Fibroblast of lung (primary cell): ENCODE measurements at places on chromosomes 3 and 15.
A peak's percentile ranks its signal among the peaks of the same experiment; 100 is the strongest.

DNA sequence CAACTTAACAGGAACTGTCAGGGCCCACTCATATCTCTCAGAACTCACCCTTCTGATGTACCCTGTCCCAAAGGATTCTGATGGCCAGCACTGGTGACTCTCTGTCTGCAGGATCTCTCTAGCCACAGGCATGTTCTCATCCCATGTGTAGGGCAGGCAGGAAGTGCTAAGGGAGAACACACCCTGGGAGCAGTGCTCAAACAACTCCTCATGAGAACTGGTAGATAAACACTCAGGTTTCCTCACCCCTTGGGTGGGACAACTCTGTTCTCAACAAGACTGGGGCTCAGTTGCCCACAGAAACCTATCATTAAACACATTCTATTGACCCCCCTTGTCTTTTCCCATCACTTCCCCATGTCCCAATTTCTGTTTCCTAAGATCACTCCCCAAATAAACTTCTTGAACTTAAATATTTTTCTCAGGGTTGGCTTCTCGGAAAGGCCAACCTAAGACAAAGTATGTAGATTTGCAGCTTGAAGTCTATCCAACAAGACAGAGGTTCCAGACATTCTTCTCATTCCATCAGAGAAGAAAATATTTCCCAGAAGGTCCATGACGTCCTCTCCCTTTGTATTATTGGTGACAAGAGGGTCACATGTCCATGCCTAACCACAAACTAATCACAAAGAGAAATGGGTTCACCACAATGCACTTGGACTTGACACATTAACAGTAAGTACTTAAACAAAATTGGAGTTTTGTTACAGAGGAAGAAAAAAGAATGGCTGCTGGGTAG is 276.6 kb upstream of the GADL1 start:
- DNase-seq, result peak; percentile 100

- peak; percentile 99 for DNase-seq
These were observed at the start of gene ANKRD28 for GRCh38 chr3:15797642-15798303. Gene ANKRD28, minus strand, starts transcription at chr3:15797979. Its CDS starts 1,458 bp downstream, at chr3:15796521.

- no peak for DNase-seq
These were observed 15.5 kb upstream of the CCDC33 start for GRCh38 chr15:74220475-74221248.

DNA sequence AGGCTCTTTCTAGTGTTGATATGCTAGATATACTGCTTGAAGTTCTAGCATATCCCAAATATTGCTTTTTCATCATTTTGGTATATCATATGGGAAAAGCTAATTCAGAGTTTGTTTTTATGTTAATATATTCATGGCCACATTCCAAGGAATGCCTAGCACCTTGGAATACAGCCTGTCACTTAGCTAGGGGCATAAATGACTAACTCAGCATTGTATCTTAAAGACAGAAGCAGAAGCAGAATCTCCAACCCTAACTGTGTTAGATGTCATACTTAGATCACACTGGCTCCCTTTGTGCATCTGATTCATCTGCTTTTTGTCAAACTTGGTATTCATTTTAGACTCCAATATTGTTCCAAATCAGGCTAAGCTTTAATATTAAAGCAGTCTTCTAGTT is 130.8 kb upstream of the TSPAN3 start:
- no peak for DNase-seq

- no peak for DNase-seq
These were observed 362.9 kb upstream of the RBMS3 start for GRCh38 chr3:28917895-28918475.

GRCh38 chr3:97338375-97338774 is 426.2 kb upstream of the ARL6 start:
- DNase-seq, result no peak

GRCh38 chr3:8767256-8767666 is 2.2 kb downstream of the OXTR start:
- DNase-seq, result peak; percentile 33

DNA sequence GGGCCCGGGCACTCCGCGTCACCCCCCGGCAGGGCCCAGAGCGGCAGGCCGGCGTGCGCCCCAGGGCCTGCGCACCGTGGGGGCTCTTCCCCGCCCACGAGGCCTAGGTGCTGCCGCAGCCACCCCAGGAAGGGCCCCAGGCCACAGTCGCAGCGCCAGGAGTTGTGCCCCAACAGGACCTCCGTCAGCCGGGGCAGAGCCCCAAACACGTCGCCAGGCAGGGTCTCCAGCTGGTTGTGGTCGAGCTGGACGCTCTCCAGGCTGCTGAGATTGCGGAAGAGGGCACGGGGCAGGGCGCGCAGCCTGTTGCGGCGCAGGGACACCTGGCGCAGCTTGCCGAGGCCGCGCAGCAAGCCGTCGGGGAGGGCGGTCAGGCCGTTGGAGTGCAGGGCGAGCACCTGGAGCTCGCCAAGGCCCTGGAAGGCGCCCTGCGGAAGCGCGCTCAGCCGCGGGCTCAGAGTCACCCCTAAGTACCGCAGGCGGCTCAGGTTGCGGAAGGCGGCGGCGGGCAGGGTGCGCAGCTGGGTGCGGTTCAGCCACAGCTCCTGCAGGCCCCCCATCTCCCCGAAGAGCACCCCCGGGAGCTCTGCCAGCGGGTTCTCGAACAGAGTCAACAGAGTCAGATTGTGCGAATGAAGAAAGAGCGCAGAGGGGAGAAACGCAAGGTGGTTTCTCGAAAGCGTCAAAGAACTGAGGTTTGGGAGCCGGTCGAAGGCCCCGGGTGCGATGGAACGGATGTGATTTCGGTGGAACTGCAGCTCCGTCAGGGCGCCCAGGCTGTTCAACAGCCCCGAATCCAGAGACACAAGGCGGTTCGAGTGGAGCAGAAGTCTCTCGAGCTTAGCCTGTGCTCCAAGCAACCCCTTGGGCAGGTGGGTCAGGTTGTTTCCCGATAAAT is 2.0 kb downstream of the GP5 start:
- DNase-seq, result peak; percentile 51

DNA sequence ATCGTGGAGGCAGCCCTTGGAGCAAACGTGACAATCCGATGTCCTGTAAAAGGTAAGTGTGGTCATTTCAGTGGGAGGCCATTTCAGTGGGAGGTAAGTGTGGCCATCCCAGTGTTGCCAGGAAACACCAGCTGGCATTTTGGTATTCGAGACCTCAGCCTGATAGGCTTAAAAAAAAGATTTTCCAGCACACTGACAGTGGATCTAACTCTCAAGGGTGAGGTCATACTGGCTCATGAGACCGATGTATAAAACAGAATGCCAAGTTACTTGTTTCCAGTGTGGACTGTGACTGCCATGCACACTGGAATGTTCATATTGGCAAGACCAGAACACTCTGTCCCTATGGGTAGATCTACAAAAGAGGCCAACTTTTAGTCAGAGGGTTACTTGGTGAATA is 244.4 kb upstream of the GOLGA6L4 start:
- no peak for DNase-seq

DNA sequence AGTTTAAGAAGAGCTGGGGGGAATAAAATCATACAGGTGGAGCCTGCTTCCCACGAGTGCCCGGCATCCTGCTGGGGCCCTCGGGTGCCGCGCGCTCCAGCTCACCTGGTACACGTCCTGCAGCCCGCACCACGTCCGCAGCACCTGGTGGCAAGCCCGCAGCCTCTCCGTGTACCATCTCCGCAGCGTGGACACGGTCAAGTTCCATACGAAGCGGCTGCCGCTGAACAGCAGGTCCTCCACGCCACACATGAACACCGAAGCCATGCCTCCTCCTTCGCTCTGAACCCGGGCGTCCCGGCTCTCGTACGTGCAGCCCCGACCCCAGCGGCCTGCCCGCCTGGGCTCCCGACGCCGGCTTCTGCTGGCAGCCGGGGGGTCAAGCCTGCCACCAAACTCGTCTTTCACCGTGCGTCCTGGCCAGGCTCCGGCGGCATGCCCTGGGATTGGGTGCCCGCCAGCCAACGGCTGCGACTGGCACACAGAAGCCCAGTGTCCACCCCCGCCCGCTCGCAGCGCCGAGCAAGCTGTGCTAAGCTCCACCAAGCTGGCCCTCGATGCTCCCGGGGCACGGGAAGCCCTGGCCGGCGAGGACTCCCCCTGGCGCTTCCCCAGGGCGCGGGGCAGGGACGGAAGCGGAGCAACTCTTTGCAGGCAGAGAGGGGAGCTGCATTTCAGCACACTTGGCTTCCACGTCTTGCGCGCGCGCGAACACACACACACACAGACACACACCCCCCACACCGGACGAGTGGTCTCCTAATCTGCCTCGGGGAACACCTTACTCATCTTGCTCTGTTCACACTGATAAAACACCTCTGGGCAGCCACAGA is at the start of gene FRMD4B:
TSS of gene FRMD4B (minus strand) at position 366 of the 833 bp plus-strand sequence. CDS start at position 267, 99 bp downstream.
- peak; percentile 22 for DNase-seq

DNA sequence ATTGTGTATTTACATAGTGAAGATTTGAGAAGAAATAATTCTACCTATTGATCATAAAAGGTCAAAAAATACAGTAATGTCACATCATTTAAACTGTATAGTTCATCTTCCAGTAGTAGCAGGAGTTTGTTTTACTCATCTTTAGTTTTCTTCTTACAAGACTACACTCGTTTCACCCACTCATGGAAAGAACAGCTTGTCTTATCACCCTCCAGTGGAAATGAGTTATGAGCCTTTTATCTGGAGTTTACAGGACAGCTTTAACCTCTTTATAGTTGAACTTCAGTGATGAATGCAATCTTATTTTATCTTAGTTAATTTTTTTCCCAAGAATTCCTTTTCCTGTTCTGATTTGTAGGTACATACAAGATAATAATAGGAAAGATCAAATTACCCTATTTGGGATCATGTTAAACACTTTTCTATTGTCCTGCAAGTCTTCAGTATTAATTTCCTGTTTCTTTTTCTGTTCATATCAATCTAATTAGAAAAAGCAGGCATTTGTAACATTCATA is 36.8 kb downstream of the RBMS3 start:
- DNase-seq, result no peak

DNA sequence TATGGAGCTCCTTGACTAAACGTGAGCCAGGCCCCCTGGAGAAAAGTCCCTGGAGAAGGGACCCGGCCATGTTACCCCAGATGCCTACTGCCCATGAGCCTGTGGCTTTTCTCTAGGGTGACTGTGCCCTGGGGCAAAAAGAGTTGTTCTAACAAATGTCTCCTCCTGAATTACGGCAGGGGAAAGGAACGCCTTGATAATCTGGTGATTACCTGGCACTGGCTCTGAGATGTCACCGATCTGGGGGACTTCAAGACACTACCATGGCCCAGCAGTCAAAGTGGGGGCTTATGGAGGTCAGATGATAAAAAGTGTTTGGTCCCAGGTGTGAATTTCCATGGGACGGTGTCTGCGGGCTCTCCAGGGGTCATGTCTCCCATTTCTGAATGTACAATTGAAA is 140.7 kb downstream of the KLF13 start:
- no peak for DNase-seq

GRCh38 chr3:73661265-73661664 is 36.5 kb upstream of the PDZRN3 start:
- peak; percentile 55 for DNase-seq

- DNase-seq, result no peak
These were observed 75.1 kb downstream of the ARRDC4 start for GRCh38 chr15:98035577-98036010.

- DNase-seq, result no peak
These were observed 57.6 kb upstream of the LIPC start for GRCh38 chr15:58374147-58374546.

GRCh38 chr3:147414390-147415138 is 5.4 kb downstream of the ZIC1 start:
- no peak for DNase-seq

- no peak for DNase-seq
These were observed 195.6 kb upstream of the NSMCE3 start for GRCh38 chr15:29465196-29465595.

- no peak for DNase-seq
These were observed 198.8 kb upstream of the CTNNB1 start for GRCh38 chr3:41000471-41000870.

GRCh38 chr15:77633913-77634265 is 1.2 kb upstream of the LINGO1 start:
- DNase-seq, result no peak

GRCh38 chr3:1766384-1766783 is 332.3 kb upstream of the CNTN4 start:
- DNase-seq, result no peak

DNA sequence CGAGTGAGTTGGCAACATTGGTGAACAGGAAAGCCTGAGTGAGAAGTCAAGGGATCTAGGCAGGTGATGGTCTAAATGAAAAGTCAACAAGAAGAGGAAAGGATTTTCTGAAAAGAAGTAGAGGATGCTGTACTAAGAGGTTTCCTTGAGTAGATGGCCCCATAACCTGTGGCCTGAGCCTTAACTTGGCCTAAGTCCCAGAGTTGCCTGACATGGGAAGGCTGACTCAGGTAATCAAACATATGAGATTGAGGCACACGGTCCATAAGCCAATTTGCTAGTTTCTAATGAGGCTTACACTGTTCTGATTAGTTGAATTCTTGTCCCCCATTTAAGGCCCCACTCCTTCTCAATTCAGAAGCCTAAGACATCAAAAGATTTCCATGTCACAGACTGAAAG is 262.5 kb upstream of the LMCD1 start:
- DNase-seq, result no peak

GRCh38 chr3:127706785-127707351 is 34.1 kb downstream of the ABTB1 start:
- DNase-seq, result no peak

GRCh38 chr3:194738254-194739093 is 52.8 kb downstream of the FAM43A start:
- DNase-seq, result peak; percentile 10

DNA sequence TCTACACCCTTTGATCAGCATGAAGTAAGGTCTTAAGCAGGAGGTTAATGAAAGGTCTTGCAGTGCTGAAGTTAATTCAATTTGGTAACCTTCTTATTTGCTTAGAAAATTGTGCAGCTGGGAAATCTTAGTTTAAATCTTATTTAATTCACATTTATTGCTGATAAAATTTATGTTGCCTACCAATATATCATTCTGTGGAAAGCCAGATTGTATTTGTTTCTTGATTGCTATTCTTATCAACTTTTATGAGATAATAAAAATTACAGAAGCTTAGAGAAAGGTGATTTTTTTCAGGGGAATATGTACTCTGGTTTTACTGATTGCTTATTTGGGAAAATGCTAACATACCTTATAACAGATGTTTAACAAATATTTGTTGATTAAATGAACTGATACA is 64.0 kb upstream of the PAQR5 start:
- DNase-seq, result no peak

GRCh38 chr3:185984203-185984602 is 46.4 kb upstream of the TRA2B start:
- DNase-seq, result no peak

DNA sequence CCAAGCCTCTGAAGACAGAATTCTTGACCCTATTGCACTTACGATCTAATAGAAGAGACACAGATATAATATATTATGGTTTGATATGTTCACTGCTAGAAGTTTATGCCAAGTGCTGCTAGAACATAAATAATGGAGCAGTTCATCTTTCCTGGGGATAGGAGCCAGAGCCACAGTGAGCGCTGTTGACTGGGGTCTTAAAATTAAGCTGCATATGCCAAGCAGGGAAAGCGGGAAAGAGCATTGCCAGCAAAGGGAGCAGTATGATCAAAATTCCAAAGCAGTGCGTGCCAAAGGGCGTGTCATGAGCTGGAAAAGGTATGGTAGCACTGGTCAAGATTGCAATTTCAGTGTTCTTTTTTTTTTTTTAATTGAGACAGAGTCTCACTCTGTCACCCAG is 49.1 kb upstream of the ABHD2 start:
- no peak for DNase-seq
